Peyer's patch (tissue), 4 donors: ENCODE measurements at places on chromosomes 6 and 20.

DNA sequence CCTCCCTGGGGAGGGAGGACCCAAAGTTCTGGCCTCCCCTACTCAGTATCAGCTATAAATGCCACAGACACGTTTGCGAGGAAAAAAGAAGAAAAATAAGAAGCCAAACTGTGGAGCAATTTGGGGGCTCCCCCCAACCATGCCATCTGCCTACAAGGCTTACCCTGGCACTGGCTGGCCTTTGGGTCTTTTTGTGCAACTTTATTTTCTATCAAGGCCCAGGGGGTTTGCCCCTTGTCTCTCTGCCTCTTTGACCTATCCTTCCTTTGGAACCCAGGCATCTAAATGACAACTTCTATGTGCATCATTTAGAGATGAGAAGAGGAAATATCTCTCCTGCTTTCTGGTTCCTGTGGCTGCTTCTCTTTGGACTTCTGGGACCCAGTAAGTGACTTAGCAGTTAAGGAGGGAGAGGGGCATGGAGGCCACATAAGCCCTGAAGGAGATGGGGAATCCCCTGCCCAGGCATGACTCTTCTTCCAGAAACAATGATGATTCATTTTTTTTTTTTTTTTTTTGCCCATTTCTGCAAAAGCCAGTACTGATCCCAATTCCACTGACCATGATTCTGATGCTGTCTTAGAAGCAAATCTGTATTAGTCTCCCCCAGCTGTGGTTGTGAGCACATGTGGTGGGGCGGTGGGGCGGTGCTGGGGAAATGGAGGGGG lies at the start of gene MUC22:
Gene MUC22, plus strand, starts transcription at position 82 of the 668 bp plus-strand sequence. Its CDS starts 233 bp downstream, at position 315.
- no peak within 1 kb of the TSS for H3K27ac ChIP-seq
- no peak for DNase-seq
- H3K4me1 ChIP-seq: no peaks in the 10 kb centered on the region
- no peaks in the 10 kb centered on the region for H3K27me3 ChIP-seq
- no peak within 1 kb of the TSS for H3K4me3 ChIP-seq

DNA sequence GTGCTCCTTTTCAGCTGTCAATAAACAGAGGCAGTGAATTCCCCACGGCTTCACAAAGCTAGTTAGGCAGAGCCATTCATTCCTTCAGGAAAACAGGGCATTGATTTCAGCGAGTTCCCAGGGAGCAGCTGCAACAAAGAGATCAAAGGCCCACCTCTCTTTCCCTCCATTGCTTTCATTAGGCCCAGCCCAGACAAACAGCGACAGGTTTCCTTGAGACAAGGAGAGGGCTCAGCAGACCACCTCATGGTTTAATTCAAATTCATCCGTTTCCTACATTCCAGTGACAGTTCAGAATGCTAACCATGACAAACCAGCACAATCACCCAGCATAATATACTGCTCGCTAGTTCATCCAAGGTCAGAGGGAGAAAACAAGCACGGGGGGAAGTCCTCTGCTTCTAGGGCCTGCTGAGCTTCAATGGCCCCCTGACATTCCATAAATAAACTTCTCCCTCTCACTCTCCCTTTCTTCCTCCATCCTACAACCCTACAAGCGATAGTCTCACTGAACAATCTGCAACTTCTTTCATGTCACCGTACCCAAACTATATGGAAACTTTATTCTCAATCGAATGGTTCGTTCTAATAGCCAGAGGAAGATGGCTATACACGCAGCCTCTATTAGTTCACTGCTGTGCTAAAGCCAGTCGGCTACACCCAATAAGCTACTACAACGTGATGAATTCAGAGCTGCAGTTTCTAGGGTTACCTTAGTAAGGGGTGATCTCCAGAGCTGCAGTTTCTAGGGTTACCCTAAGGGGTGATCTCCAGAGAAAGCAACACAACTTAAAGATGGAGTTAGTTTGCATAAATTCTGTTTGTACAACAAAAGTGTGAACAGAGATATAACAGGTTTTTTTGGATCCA lies 34.7 kb downstream of the PLAGL1 start:
- no peak for DNase-seq
- no peak overlapping the region for H3K4me3 ChIP-seq
- H3K36me3 ChIP-seq: no peaks in the 10 kb centered on the region
- no peaks in the 10 kb centered on the region for H3K4me1 ChIP-seq
- H3K27ac ChIP-seq: no peak overlapping the region

GRCh38 chr6:33458676-33459075 lies 4.3 kb downstream of the ZBTB9 start:
- DNase-seq: no peak
- H3K36me3 ChIP-seq: no peaks in the 10 kb centered on the region
- H3K27ac ChIP-seq: no peak overlapping the region

GRCh38 chr20:9214685-9215084 lies 145.8 kb downstream of the PLCB4 start:
- no peaks in the 10 kb centered on the region for H3K4me1 ChIP-seq
- H3K4me3 ChIP-seq: no peak overlapping the region
- DNase-seq: no peak
- H3K27ac ChIP-seq: no peak overlapping the region
- H3K36me3 ChIP-seq: no peaks in the 10 kb centered on the region

DNA sequence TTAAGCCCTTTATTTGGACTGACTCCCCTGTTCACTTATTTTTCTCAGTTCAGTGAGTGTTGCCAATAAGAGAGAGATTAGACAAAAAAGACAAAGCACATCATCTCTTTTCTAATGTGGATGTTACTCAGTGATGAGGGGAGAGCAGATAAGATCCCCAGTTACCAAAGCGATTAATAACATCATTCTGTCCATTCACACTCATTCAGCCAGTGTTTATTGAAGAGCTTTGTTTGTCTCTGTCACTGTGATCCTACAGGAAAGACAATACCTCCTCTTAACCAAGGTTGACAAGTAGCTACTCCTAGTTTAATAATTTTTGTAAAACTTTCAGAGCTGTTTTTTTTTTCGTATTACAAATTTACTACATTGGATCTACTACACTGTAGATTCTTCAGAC lies 163.0 kb downstream of the EYA4 start:
- H3K27ac ChIP-seq: no peak overlapping the region
- H3K4me3 ChIP-seq: no peak overlapping the region
- no peaks in the 10 kb centered on the region for H3K4me1 ChIP-seq
- H3K36me3 ChIP-seq: no peaks in the 10 kb centered on the region

DNA sequence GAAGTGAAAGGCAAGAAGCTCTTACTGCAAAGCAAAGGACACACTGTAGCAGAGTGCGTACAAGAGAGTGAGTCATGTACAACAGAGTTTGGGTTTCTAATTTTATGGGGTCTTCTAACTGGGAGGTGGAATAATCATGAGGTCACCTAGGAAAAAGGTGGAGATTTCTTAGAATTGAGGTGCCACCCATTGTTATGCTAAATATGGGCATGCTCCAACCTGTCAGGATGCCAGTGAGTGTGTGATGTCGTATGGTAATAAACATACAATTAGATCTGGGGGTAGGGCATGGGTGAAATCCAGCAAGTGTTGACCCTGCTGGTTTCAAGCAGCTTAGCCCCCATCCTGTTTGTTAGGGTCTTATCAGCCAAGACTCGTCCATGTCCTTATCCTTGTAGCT lies 46.6 kb downstream of the OR2B6 start:
- DNase-seq: no peak
- no peaks in the 10 kb centered on the region for H3K4me1 ChIP-seq
- H3K27ac ChIP-seq: no peak overlapping the region

GRCh38 chr6:90000864-90001731 lies 106.8 kb downstream of the GJA10 start:
- H3K27me3 ChIP-seq: no peaks in the 10 kb centered on the region
- H3K4me1 ChIP-seq: peaks cover 4% of the 10 kb centered on the region
- DNase-seq: no peak

GRCh38 chr6:73076211-73076954 lies 148.9 kb downstream of the KHDC1L start:
- H3K27ac ChIP-seq: no peak overlapping the region
- no peaks in the 10 kb centered on the region for H3K27me3 ChIP-seq
- H3K36me3 ChIP-seq: no peaks in the 10 kb centered on the region
- no peak for DNase-seq
- H3K4me1 ChIP-seq: no peaks in the 10 kb centered on the region
- H3K4me3 ChIP-seq: no peak overlapping the region

DNA sequence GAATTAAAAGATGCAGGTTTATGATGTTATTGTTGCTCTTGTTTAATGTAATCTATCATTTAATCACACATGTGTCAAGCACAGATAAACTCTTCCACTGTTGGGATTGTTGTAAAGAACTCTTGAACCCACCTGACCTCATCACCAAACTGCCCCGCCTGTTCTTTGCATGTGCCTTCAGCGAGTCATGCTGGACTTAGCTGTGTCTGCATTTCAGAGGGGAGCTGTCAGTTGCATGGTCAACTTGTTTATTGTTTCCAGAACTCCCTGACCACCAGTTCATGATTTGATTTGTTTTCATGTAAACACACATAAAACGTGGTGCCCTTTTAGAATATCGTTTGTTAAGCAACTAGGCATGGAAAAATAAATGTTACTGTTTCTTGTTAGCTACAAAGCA lies 93.6 kb downstream of the KHDC1L start:
- no peaks in the 10 kb centered on the region for H3K4me1 ChIP-seq
- no peaks in the 10 kb centered on the region for H3K27me3 ChIP-seq
- H3K27ac ChIP-seq: no peak overlapping the region

- H3K4me1 ChIP-seq: no peaks in the 10 kb centered on the region
- H3K27ac ChIP-seq: no peak overlapping the region
- no peak overlapping the region for H3K4me3 ChIP-seq
- DNase-seq: no peak
- no peaks in the 10 kb centered on the region for H3K36me3 ChIP-seq
Observed at GRCh38 chr20:33419140-33419974, 18.0 kb upstream of the CDK5RAP1 start.

GRCh38 chr6:36703982-36704381 lies 6.4 kb downstream of the RAB44 start:
- no peak overlapping the region for H3K4me3 ChIP-seq
- H3K27me3 ChIP-seq: no peaks in the 10 kb centered on the region
- no peaks in the 10 kb centered on the region for H3K4me1 ChIP-seq
- no peak overlapping the region for H3K27ac ChIP-seq

- DNase-seq: no peak
- H3K27ac ChIP-seq: peak overlapping the region; percentile 88
- H3K36me3 ChIP-seq: no peaks in the 10 kb centered on the region
Observed at GRCh38 chr6:7542065-7542873, 798 bp downstream of the DSP start.

GRCh38 chr6:87220997-87221396 lies 65.6 kb downstream of the ZNF292 start:
- H3K4me3 ChIP-seq: no peak overlapping the region
- no peaks in the 10 kb centered on the region for H3K27me3 ChIP-seq
- no peaks in the 10 kb centered on the region for H3K36me3 ChIP-seq

- no peaks in the 10 kb centered on the region for H3K36me3 ChIP-seq
- no peaks in the 10 kb centered on the region for H3K27me3 ChIP-seq
- no peak overlapping the region for H3K4me3 ChIP-seq
- no peak overlapping the region for H3K27ac ChIP-seq
- H3K4me1 ChIP-seq: no peaks in the 10 kb centered on the region
- no peak for DNase-seq
Observed at GRCh38 chr20:22371843-22372242, 212.5 kb downstream of the FOXA2 start.

GRCh38 chr6:52162940-52163908 lies 23.0 kb upstream of the IL17A start:
- no peaks in the 10 kb centered on the region for H3K36me3 ChIP-seq
- no peak for DNase-seq
- no peak overlapping the region for H3K27ac ChIP-seq
- no peaks in the 10 kb centered on the region for H3K27me3 ChIP-seq
- H3K4me3 ChIP-seq: no peak overlapping the region
